ENCODE measurements at places on chromosomes 16 and 17.

DNA sequence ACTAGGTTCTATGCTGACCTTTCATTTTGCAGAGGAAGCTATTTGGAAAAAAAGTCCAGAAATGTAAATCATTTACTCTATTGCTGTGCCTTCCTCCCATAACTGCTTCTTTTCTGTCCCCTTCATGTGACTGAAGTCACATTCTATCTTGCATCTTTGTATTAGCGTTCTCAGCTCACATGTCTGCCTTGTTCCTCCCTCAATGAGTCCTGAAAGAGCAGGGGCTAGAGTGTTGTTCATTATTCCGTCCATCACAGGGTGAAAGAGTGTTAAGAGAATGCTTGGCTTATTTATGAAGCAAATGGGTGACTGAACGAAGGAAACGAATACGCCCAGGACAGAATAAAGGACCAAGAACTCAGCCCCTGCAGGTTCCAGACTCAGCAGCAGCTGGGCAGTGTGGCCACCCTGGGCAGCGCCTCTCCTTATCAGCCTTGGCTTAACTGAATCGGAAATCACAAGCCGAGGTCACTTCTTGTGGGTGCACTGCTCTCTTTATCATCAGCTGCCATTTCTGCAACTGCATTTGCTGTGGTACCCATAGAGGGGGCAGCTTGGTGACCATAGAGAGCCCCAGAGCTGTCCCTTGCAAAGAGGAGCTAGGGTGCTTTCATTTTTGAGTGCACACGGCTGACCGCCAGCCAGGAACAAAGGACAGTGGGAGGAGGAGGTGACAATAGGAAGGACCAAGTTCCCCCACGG, 1.8 kb upstream of the PIK3R6 start:
- no peak for DNase-seq

- DNase-seq: no peak
Observed at GRCh38 chr16:30747331-30747730, 894 bp upstream of the PHKG2 start.

DNA sequence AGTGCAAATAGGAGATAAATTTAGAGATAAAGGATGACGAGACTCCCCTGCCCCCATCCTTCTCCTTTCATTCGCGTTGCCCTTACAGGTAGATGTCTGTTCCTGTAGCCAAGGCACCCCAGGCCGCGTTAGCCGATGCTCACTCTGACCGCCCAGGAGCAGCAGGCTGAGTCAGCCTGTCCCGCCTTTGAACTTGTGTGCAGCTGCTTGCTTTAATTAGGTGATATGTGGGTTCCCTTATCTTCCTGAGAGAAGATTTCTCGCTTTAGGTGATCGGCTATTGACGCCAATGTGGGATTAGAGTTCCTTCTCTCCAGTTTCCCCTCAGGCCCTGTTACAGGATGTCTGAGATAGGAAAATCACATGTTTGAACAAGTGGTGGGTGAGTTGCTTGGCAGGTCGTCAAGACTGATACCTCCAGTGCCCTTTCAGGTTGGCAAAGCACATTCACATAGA, 119.5 kb downstream of the MSI2 start:
- DNase-seq: no peak

- no peak for DNase-seq
Observed at GRCh38 chr17:35717475-35717874, 14.0 kb upstream of the RASL10B start.

GRCh38 chr17:81015136-81015535, 19.8 kb upstream of the BAIAP2 start:
- no peak for DNase-seq

GRCh38 chr17:7441266-7441665, 2.0 kb downstream of the FGF11 start:
- DNase-seq: no peak

GRCh38 chr16:57069053-57069452, 23.3 kb upstream of the CPNE2 start:
- DNase-seq: no peak

Data from stimulated activated naive CD4-positive, alpha-beta T cell (primary cell).